HT-29 (cell line): ENCODE measurements at places on chromosomes 6 and 20. TPM values are rescaled to one million over a fixed set of nuclear protein-coding genes. Genes with fewer than 3 reads are reported as not detected.

Gene SNX3
- 61.7 and 67.6 TPM in 2 replicates for total RNA-seq

Gene PEX3
- total RNA-seq, result 10.5 and 17.0 TPM in 2 replicates

Gene HSPA12B
- not detected in 2 replicates for total RNA-seq

Gene GPR63
- total RNA-seq, result 0.13 TPM in 1 of 2 replicates, not detected in the other

Gene GNRH2
- not detected in 2 replicates for total RNA-seq

Gene GPLD1
- total RNA-seq, result 0.10 and 0.26 TPM in 2 replicates

Gene TRIM10
- total RNA-seq, result 1.2 and 2.1 TPM in 2 replicates

Gene DOK5
- not detected in 2 replicates for total RNA-seq

Gene OVOL2
- 17.9 and 18.8 TPM in 2 replicates for total RNA-seq

Gene LRRC73
- total RNA-seq, result 1.4 and 2.0 TPM in 2 replicates

Gene FYN
- total RNA-seq, result 10.9 and 13.9 TPM in 2 replicates

Gene ZNF334
- total RNA-seq, result 1.5 and 1.7 TPM in 2 replicates

Gene MOG
- not detected in 2 replicates for total RNA-seq

Gene CRISP2
- not detected in 2 replicates for total RNA-seq

Gene RNF217
- total RNA-seq, result not detected in 2 replicates

Gene CGA
- total RNA-seq, result not detected in 2 replicates

Gene ANGPT4
- total RNA-seq, result not detected in 2 replicates

Gene INSM1
- 1.0 and 1.2 TPM in 2 replicates for total RNA-seq
